Amniotic epithelial cell (primary cell): ENCODE measurements at places on chromosomes 7 and 10.

DNA sequence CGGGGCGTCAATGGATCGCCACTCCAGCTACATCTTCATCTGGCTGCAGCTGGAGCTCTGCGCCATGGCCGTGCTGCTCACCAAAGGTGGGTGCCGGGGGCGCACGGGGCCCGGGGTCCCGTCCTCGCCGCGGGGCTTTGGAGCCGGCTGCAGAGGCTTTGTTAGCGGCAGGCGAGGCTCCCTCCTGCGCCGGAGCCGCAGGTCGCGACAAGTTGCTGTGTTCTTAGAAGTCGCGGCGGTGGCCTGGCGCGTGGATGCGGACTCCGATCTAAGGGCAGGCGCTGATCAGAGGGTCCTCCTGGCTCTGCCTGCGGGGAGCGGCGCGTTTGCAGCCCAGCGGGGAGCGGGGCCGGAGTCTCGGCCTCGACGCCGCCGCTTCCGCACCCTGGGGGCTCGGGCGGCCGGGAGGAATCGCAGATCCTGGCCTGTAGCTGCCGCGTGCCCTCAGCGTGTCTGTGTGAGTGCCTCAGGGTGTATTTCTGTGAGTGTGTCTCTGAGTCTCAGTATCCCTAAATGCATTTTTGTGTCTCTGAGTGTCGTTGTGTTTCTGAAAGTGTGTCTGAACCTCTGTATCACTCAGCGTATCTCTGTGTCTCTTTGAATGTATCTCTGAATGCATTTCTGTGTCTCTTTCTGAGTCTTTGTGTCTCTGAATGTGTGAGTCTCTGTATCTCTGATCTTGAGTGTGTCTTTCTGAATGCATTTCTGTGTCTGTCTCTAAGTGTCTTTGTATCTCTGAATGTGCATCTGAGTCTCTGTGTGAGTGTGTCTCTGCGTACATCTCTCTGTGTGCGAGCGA, 766 bp downstream of the BAMBI start:
- DNase-seq: peak; percentile 31

DNA sequence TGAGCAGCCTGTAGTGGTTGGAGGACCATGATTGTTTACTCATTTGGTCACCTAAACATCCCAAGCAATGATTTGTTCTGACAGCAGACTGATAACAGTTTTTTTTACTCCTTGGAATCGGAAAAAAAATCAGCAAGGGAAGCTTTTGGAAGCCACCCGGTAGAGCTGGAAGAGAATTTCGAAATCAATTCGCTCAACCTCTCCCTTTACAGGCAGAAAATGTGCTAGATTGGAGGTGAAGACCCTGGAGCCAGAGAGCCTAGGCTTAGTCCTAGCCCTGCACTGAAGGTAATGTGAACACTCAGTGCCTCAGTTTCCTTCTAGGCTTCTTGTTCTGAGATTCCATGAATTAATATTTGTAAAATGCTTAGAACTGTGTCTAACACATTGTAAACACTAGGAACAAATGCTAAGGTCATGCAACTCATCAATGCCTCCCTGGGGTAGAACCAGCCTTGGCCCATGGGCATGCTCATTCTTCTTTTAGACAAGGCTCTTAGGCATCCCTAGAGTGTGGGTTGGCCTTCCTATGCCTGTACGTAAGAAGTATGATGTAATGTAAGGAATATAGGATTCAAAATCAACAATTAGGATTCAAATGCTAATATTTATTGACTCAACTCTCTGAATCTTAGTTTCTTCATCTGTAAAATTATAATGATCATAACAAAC, 52.7 kb downstream of the MET start:
- no peak for DNase-seq

GRCh38 chr10:119896937-119897770, 4.6 kb downstream of the SEC23IP start:
- peak; percentile 32 for DNase-seq

DNA sequence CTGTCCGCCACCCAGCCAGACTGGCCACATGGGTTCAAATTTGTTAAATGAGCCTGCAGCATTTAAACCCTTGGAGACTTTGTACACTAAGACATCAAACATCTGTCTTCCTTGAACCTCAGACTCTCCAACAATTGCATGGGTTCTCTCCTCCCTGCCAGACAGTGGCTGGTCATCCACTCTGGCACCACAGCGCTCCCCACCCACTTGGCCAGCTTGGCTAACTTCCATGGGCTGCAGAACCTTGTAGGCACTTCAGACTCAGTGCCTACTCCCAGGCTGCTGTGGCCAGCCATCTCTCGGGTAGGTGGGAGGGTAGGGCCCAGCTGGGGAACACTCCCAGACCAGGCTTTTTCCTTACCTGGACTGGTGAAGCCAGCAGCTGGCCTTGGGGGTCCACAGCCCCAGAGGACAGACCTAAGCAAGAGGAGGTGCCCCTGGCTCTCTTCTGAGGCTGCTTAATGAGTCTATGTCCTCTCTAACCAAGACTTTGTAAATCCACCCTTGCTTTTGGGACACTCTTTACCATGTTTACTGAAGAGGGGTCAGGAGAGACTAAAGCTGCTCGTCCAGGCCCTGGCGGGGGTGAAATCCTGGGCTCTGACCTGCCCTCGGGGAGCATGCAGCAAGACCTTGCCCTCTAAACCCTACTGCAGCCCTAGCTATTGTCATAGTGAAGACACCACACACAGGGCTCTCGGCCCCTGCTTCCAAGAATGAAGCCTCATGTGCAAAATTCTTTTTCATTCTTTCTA, 82.7 kb downstream of the ARHGAP22 start:
- DNase-seq: no peak

- DNase-seq: no peak
Observed at GRCh38 chr7:152543799-152544198, 108.0 kb upstream of the KMT2C start.

DNA sequence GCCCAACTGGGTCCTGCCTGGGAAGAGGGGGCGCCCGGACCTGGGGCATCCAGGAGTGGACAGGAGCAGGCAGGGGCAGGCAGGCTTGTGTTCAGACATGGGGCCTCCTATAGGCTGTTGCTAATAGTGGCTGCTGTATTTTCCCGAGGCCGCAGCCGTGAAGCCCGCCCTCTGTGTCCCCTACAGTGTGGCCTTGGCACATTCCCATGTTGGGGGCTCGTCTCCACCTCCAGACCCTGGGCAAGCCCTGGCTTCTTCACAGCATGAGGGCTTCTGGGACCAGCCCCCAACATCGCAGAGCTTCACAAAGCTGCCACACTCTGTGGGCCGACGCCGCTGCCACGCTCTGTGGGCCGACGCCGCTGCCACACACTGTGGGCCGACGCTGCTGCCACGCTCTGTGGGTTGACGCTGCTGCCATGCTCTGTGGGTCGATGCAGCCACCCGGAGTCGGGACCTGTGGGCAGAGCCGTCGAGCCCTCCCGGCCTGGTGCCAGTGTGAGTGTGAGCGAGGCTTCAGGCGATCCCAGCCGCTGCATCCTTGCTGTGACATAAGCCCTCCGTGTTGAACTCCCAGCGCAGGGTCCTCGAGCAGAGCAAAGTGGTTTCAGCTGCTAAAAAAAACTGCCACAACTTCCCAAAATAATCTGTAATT, 109.0 kb downstream of the INPP5A start:
- no peak for DNase-seq
